ENCODE measurements at places on chromosomes 6 and 20.
A peak's percentile ranks its signal among the peaks of the same experiment; 100 is the strongest.

- DNase-seq: no peak
These were observed 59.2 kb upstream of the CSE1L start for GRCh38 chr20:48986899-48987298.

GRCh38 chr6:144876689-144877088, 591.6 kb downstream of the UTRN start:
- no peak for DNase-seq

- DNase-seq: no peak
These were observed 137.0 kb downstream of the SLC23A2 start for GRCh38 chr20:4864311-4864752.

GRCh38 chr20:51486197-51487005, 56.1 kb downstream of the NFATC2 start:
- DNase-seq: no peak

DNA sequence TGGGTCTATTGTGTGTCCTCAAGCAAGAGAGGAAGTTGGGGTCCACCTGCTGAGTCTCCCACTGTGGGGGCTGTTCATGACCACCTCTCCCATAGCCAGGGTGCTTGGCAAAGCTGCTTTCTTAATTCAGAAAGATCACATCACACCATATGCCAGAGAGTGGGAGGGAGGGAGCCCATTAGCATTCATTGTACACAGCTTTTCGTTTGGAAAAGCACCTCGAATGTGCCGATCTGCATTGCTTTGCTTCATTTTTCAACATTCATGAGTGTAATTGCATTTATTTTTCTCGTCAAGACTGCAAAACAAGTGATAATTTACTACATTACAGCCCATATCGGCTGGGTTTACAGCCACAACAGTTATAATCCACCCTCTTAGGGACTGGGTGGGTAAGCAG, 327.3 kb downstream of the PTPRT start:
- DNase-seq: no peak

- no peak for DNase-seq
These were observed 47.0 kb upstream of the PRL start for GRCh38 chr6:22343864-22344263.

DNA sequence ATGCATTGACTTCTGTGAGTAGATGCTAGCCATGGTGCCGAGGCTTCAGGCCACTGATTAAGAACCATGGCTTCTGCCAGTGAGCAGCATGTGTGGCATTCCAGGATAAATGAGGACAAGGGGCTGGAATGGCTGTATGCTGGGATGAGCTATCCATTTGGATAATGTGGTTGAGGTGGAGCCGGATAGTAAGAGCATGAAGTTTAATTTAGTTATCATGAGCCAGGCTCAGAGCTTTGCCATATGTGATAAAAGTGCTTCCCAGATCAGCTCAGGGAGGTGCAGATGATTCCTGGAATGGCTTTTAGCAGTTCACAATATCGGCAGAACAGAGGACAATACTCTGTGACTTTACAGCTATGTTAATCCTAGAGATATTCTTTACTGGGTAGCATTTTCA, 34.6 kb upstream of the RNF8 start:
- no peak for DNase-seq

DNA sequence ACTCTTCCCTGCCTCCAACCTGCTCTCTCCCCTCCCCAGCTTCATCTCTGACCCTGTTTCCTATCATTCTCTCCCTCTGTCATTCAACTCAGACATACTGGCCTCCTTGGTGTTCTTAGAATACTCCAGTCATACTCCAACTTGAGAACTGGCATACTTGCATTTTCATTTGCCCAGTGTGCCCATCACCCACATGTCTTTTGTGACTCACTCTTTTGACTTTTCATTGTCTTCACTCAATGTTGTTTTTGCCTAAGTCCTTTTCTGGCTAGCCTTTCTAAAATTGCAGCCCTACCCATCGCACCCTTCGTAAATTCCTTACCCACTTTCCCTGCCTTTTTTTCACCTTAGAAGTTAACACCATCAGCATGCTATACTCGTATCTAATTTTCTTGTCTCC, 77.0 kb upstream of the CD2AP start:
- DNase-seq: no peak

- no peak for DNase-seq
These were observed 51.1 kb upstream of the NHSL1 start for GRCh38 chr6:138550346-138550767.

DNA sequence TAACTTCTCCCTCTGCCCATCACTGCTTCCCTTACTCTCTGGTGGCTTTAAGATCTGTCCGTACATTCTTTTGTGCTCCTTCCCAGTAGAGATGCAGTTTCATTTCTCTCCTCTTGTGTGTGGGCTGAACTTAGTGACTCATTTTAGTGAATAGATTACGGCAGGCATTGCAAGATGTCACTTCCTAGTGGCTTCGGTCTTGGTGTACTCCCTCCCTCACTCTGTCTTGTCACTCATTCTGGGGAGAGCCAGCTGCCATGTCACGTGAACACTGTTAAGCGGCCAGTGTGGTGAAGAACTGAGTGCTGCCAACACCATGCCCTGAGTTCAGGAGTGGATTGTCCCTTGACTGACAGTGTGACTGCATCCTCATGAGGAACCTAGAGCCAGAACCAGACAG, 115.9 kb downstream of the OTOR start:
- DNase-seq: no peak

DNA sequence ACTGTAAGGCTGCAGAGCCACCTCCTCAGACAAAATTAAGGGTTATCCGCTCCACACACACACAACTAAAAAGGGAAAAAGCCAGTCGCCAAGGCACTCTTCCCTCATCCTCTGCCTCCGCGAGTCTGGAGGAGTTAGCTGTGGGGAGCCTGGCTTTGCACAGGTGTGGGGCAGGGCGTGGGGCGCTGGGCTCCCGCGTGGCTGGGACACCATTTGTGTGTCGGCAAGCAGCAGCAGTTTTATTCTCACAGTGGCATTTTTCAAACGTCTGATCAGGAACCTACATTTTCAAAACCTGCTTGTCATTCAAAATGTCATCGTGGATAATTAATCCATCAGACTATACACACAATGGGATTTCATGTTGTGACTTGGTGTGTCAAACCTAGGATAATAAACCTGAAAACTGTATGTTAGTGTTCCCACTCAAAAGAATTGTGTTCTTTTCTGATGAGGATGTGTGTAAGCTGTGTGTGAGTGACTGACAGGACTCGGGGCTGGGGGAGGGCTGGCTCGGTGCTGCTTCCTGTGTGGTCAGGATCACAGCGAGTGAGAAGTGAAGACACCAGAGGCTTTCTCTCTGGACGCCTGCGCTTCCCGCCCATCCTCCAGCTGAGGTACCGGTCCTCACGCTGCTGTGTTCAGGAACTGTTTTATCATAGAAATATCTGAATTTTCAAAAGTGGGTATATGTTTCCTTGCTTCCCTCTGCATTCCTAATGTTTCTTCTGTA, 83.1 kb downstream of the IRF4 start:
- peak; percentile 89 for DNase-seq

- DNase-seq: no peak
These were observed 291.4 kb upstream of the RNF217 start for GRCh38 chr6:124670801-124671200.

DNA sequence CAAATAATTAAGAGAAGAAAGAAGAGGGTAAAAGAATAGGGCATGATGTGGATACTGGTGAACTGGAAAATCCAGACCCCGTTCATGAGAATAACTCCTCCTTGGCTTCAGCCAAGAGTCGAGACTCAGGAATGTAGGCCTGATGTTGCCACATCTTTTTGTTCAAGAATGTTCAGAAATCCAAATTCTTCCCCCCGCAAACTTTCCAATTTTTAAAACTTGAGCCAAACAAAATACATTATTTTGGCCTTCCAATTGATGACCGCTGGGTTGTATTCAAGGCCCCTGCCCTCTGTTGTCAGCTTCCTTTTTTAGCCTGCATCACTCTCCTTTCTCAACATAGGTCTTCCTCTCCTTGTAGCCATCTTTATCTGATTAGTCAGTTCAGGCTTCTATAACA, 106.1 kb downstream of the TNFAIP3 start:
- no peak for DNase-seq

GRCh38 chr6:5518936-5519491, 257.7 kb downstream of the FARS2 start:
- DNase-seq: no peak

DNA sequence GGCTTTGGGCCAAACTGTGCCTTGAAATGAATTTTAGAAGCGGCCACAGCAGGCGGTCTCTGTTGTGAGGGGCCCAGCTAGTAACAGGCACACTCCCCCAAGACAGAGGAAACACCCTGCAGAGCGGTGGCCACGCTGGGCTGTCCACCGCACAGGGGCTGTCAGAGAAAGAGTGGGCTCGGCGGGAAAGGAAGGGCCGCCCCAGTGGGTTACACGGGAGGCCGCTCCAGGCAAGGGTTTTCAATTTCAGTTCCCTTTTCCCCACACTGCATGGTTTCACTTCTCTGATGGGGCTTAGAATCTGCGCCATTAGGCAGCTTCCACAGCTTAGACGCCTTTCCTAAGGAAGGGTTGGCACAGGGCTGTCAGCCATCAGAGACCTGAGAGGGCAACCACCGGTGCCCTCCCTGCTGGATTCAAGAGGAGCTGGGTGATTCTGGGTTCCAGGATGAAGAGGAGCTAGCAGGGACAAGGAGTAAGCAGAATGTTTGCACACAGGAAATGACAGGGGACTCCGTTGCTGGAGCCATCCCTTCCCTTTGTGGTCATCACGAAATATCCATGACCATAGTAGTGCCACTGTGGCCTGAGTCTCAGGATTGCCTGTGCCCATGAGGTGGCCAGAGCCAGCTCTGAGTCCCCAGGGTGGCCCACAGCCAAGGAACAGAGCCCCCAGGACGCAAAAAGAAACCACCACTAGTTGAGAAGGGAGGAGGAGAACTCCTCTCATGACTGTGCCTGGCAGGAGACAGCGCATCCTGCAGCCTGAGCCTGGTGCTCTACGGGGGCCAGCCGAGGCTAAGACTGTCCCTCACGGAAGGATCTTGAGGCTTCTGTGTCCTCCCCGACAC, 282.7 kb downstream of the NRN1 start:
- DNase-seq: no peak

- no peak for DNase-seq
These were observed 185.7 kb upstream of the EYA4 start for GRCh38 chr6:133055441-133055966.

GRCh38 chr20:33832103-33832804, 21.1 kb downstream of the CHMP4B start:
- DNase-seq: no peak

- no peak for DNase-seq
These were observed 38.0 kb downstream of the RTN4IP1 start for GRCh38 chr6:106591111-106591825.

GRCh38 chr6:34475767-34476328, 10.0 kb downstream of the PACSIN1 start:
- no peak for DNase-seq

- DNase-seq: no peak
These were observed 80.9 kb upstream of the TAB2 start for GRCh38 chr6:149236589-149236988.

GRCh38 chr20:60764328-60764727, 487.7 kb upstream of the CDH4 start:
- no peak for DNase-seq

DNA sequence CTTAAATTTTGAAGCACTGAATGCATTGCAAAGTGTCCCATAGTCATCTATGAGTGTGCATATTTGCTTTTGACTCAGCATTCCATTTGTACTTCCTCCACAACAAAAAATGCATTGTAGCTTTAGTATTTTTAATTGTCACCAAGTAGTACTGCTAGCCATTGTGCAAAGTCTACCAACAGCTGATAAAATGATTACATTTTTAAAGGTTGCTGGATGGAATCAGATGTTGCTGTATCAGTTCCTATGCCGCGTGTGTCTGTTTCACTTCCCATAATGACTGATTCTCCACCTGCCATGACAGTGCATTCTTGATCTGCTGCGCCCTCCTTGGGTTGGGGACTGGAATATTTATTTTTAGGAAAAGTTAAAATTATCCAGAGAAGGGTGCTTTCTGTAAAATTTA, 41.2 kb downstream of the SLX4IP start:
- DNase-seq: no peak

DNA sequence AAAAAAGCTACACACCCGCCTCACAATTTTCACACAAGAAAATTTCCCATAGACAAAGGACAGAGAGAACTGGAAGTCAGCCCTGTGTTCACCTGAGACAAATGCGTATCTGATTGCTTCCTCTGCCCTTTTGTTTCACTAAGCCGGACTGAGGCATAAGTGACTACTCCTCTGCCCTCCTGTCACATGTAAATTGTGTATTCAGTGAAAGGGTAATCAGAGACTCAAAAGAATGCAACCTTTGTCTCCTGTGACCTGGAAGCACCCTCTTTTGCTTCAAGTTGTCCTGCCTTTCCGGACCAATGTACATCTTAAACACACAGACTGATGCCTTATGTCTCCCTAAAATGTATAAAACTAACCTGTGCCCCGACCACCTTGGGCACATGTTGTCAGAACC, 483.8 kb upstream of the EYS start:
- DNase-seq: no peak

DNA sequence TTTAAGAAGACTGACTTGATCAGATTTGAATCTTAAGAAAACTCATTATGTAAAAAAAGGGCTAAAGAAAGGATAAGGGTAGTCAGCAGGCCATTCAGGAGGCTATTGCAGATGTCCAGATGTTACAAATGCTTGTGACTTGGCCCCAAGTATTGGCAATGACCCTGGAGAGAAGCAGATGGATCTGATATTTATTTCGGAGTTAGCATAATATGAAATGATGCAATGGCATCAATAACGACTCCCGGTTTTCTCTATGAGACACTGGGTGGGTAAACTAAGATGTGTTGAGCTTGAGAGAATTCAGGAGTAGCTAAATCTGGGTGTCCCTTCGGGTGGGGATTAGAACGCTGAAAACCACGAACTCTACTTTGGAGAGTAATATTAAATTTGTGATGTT, 149.7 kb downstream of the LAMA2 start:
- no peak for DNase-seq

GRCh38 chr6:103356531-103356930, 1503.2 kb downstream of the HACE1 start:
- no peak for DNase-seq

GRCh38 chr6:132456700-132457143, 55.4 kb upstream of the MOXD1 start:
- no peak for DNase-seq

GRCh38 chr20:38875175-38875993, 50.8 kb upstream of the FAM83D start:
- DNase-seq: peak; percentile 49

- DNase-seq: no peak
These were observed 318.0 kb downstream of the THBS2 start for GRCh38 chr6:168935628-168936010.

GRCh38 chr6:43984442-43985321, 142.6 kb downstream of the MRPL14 start:
- DNase-seq: no peak

DNA sequence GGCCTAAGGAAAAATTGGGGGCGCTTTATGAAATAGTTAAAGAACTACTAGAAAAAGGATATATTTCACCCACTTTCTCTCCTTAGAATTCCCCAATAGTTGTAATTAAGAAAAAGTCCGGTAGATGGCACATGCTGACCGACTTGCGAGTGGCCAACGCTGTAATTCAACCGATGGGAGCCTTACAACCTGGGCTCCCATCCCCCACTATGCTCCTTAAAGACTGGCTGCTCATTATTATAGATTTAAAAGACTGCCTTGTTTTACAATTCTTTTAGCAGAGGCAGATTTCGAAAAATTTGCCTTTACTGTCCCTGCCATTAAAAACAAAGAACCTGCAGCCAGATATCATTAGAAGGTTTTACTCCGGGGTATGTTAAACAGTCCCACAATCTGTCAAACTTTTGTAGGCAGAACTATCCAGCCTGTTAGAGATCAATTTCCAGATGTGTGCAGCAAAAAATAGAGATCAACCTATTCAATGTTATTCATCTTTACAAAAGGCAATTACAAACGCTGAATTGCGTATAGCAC, 58.5 kb upstream of the PRSS16 start:
- peak; percentile 60 for DNase-seq

GRCh38 chr6:23790756-23791155, 335.3 kb upstream of the NRSN1 start:
- DNase-seq: no peak

Data from activated CD4-positive, alpha-beta T cell treated with anti-CD3 and anti-CD28 coated beads for 48 hours (primary cell).